ENCODE measurements at places on chromosomes 12 and 14.
A peak's percentile ranks its signal among the peaks of the same experiment; 100 is the strongest.

DNA sequence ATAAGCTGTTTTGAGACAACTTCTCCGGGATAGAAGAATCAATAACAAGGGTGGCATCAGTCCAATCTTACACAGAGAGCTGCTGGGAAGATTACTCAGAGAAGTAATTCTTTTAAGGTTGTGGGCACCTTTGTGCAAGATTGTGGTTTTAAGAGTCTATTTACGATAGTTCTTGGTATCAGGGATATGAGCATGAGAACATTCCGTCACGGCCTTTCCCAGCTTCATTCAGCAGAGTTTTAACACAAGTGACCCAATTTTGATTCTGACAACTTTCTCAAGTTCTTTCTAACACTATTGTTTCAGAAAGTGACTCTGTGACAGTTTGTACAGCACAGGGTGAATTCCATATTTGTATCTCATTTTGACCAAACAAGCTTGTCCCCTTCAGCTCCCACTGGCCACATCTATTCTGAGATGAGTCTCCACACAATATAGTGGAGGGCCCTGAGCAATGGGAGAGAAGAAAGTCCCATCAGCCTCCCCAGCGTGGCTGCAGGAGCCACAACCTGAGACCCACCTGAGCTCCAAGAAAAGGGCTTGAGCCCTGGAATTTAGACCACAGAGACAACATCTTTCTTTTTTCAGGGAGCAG lies 869.2 kb downstream of the TMEM121 start:
- no peak for DNase-seq

DNA sequence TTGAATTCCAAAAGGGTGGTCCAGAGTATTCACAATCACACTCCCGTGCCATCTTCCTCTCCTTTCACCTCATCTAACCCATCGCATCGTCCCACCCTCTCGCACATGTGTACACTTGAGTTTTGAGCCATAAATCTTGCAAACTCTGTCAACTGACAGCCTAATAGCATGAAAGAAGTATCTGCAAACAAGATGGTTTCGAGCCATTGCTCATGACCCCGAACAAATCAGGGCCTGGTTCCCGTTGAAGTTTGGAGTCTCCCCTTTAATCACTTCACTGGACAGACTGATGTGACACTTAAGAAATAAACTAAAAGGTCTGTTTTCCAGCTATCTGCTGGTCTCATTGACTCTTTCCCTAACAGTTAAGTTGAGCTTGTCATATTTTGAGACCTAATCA lies 223.6 kb upstream of the SOX5 start:
- no peak for DNase-seq

DNA sequence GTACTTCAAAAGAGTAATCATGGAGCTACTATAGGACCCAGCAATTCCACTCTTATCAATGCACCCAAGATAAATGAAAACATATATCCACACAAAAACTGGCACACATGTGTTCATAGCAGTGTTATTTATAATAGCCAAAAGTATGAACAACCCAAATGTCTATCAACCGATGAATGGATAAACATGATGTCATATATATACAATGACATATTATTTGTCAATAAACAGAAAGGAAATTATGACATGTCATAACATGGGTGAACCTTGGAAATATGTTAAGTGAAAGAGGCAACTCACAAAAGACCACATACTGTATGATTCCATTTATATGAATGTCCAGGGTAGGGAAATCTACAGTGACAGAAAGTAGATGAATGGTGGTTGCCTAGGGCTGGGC lies 347.1 kb upstream of the DDHD1 start:
- DNase-seq, result no peak

- peak; percentile 9 for DNase-seq
Measured at GRCh38 chr12:85448548-85449139, 168.6 kb downstream of the ALX1 start.

DNA sequence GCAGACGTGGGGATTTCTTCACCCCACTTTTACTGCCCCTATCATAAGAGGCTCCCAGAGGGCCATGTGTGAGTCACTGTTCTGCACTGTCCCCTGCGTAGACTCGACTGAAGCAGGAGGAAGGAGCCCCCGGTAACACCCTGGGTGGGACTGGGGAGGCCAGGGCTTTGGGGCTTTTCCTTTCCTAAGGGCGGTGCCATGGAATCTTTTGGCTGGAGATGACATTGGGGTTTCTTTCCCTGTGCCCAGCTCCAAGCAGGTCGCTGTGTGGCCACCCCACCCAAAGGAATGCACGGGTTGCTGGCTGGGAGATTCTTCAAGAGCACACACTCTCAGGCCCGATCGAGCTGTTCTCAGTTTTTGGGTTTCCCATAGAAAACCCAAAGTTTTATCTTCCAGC lies 62.3 kb upstream of the RIN3 start:
- DNase-seq, result no peak

DNA sequence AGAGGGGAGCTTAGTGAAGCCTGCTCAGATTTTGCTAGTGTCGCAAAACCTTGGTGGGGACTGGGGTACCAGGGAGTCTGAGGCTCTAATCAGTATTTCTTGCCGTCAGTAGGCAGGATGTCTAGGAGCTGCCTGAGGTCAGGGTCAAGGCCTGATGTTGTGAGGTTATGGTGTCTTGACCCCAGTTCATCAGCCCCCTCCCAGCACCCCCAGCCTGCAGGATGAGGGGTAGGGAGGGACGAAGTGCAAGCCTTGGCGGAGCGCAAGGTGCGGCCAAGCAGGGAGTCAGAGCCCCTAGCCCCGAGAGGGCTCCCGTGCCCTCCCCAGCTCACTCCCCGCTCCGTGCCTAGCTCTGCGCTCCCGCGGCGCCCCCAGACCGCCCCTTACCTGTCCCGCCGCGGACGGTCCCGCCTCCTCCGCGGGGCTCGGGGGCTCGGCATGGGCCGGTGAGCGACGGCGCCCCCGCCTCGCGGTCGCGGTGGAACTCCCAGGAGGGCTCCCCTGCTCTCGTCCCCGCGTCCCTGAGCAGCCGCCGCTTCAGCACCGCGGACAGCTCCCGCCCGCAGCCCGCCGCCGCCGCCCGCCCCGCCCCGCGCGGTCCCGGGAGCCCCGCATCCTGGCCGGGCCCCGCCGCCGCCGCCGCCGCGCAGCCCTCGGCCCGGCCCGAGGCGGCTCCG lies 347 bp downstream of the SYNDIG1L start:
- peak; percentile 19 for DNase-seq

GRCh38 chr12:63445224-63445880 lies 222.9 kb downstream of the DPY19L2 start:
- no peak for DNase-seq

GRCh38 chr12:40993158-40993557 lies 195.0 kb upstream of the PDZRN4 start:
- no peak for DNase-seq

GRCh38 chr12:58711974-58712373 lies 208.3 kb downstream of the LRIG3 start:
- DNase-seq, result no peak

GRCh38 chr14:100573002-100573756 lies 14.0 kb downstream of the BEGAIN start:
- no peak for DNase-seq

DNA sequence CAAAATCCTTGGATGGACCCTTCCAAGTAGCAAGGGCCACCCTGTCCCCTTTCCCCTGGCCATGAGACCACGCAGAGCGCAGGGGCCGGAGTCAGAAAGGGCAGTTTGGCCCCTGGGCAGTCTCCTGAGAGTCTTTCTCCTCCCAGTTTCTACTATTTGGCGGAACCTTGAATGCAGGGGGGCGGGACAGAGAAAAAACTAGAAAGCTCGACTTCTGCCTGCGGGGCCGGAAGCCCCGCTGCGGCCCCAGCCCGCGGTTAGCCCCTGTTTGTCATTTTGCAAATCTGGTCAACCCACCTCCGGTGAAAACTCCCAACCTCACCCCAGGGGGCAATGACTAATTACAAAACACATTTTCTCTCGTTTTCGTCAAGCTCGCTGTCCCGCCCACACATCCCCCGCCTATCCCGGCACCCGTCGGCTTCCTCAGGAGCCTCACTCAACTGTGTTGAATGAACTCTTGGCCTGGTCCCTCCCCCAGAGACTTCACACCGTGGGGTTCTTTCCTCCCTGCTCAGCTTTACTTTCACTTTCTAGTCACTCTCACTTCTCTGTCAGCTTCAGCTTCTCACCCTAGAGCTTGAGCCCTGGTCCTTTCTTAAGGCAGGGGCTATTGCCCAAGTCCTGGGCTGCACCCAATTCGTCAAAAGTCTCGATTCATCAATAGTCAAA lies 66.7 kb downstream of the IRF2BPL start:
- peak; percentile 94 for DNase-seq

- DNase-seq, result no peak
Measured at GRCh38 chr12:106863189-106863588, 88.7 kb downstream of the RIC8B start.

DNA sequence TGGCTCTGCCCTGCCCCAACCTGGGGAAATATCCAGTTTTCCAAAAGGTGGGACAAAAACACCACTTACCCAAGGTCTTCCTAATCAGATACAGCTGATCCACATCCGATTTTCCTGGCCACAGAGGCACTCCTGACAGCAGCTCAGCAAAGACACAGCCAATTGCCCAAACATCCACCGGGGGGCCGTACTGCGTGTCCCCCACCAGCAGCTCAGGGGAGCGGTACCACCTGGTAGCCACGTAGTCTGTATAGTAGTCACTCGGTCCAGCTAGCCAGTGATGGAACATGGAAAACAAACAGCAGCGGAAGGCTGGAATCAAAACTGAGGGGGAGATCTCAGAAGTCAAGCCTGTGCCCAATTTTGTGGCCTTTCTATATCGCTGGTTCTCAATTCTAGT lies 28.8 kb downstream of the DMAC2L start:
- DNase-seq, result no peak

DNA sequence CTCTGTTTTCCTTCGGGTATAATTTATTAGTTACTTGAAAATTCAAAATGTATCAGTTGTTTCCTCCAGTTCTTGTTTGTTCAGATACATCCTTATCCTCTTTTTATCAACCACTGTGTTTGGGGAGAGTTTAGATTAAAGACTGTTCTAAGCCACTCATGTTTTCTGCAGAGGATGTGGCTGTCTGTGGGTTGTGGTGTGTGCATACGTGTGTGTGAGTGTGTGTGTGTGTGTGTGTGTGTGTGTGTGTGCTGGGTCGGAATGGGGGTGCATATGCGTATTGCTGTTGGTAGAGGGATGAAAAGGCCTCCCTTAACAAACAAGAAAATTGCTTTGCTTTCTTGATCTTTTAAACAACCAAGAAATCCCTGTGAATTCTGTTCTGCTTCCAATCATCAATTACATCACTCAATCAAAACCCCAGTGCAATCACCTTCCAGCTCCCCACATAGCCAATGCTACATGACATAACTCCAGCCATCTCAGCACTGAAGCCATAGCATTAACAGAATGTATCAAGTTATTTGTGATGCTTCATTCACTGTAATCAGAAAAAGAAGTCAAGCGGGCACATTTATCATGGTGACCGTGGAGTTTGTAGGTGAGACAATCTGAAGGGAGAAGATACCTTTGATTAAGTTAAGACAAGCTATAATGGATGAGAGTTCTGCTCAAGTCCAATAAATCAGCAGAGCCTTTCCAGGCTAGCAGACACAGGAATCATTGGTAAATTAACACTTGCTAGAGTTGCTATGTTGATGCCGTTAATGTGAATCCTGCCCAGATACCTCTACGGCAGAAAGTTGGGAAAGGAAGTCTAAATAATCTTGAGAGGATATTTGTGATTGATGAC lies 131.9 kb downstream of the RMST start:
- no peak for DNase-seq

DNA sequence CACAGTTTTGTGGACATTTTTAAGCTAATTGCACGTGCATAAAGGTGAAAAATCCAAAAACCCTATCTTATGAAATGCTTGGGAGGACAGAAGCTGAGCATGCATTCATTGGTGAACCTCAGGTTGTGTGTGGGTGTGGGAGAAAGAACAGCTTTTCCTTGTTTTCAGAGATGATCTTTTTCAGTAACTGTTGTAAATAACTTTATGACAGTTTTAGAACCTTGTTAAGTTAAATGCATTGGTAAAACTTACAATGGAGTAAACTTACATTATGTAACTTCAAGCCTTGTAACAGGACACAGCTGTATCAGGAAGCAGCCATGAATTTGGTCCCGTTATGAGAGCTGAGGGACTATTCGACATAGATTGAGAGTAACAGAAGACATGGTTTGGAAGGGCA lies 587.4 kb downstream of the GALC start:
- DNase-seq, result no peak

- peak; percentile 53 for DNase-seq
Measured at GRCh38 chr12:46364777-46365580, 7.6 kb downstream of the SLC38A2 start.

DNA sequence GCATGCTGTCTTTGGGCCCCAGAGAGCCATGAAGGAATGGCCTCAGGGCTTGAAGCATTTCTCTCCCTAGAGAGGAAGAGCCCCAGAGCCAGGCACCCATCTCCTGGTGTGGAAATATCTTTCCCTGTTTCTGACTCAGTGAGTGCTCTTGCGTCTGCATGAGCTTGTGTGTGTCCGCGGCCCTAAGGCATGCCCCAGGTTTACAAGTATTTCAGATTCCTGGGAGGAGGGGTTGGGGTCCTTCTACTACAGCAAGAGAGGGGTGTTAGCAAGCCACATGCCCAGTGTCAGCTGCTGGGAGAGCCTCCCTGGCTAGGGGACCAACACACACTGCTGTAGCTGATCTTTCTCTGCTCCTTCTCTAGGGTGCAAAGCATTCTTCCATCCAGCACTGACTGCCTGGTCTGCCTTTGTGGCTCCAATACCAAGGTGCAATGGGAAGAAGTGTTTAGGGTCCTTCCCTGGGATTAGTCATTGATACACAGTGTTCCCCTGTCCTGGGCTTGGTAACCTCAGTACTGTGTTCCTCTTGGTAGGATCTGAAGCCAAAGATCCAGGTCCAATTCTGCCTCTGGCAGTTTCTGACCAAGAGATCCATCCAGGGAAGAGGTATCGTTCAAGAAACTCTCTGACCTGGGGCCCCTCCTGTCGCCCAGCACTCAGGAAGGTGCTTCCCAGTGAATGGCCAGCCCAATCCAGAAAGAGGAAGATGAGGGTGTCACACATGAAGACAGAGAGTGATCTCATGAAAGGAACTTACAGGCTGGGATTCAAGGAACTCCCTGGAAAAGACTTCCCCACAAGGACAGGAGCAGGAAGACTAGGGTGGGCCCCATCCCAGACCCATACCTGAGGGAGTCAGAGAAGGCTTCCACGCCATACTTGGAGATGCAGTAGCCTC lies 3.1 kb downstream of the RDH16 start:
- DNase-seq, result no peak

DNA sequence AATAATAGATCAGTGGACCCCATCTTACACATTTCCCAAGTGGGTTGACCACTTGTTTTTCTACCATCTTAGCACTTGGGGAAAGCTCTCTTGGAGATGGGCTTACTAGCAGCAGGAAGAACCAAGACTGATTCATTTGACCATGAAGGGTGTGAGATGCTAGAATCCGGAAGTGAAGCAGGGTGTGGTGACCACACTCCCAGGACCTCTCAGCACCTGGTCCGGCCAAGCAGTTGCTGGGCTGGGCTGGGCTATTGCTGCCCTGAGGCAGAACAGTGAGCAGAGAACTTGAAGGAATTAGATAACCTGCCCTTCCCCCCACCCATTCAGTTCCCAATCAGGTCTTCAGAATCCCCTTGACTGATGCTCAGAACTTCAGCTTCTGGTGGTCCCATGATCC lies 24.4 kb downstream of the ADCY6 start:
- DNase-seq, result no peak

Data from NCI-H460 (cell line).